ENCODE measurements at places on chromosomes 6 and 20.

GRCh38 chr6:110534731-110535492 lies 58.5 kb upstream of the SLC22A16 start:
- DNase-seq: no peak

DNA sequence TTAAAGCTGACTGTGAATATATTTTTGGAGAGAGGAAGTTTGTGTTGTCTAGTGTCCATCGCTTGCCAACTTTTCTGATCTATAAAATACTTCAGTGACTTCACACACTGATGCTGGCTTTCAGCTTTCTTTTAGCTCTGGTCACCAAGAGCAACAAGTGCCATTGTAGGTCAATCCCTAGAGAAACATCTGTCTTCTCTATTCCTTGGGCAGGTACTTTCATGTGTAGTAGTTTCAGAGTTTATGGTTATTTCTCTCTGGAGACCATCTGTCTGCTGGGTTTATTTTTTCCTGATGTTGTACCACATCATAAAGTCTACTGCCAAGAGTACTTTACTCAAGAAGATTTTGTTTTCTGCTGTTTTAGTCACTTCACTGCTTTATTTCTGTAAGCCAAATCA lies 249.9 kb downstream of the KHDC1L start:
- no peak for DNase-seq

GRCh38 chr6:39084506-39084905 lies 30.5 kb downstream of the SAYSD1 start:
- no peak for DNase-seq

- DNase-seq: no peak
These were observed 570.0 kb downstream of the TBC1D32 start for GRCh38 chr6:120764312-120764711.

- no peak for DNase-seq
These were observed 503.7 kb downstream of the KIF16B start for GRCh38 chr20:16069389-16070010.

DNA sequence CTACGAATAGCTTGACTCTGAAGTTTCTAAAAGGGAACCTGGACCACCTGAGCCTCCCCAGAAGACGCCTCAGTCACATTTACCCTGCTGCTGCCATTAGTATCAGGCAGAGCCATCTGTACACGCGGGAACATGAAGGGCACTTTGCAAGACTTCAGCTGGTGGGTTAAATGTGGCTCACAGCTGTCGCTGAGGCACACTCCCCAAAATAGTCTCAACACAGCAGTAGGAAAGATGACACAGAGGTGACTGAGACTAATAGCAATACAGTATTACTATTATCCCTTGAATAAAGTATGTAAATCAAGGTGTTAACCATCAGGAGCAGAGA lies 29.0 kb downstream of the PSMB1 start:
- no peak for DNase-seq

DNA sequence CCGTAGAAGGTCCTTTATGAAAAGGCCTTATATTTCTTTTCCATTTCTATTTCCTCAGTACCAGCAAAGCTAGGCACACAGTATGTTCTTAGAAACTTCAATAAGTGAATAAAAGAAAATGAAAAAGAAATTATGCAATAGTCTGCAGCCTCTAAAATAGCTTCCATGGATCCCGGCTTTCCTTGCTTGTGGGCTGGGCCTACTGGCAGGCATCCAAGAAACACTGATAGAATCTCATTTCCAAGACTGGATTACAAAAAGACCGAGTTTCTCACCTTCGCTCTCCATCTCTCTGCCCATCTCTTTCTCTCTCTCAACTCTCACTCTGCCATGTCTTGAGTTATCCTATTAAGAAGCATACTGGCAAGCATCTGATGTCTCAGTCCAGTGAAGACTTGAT lies 187.5 kb upstream of the FKBP1C start:
- DNase-seq: no peak

DNA sequence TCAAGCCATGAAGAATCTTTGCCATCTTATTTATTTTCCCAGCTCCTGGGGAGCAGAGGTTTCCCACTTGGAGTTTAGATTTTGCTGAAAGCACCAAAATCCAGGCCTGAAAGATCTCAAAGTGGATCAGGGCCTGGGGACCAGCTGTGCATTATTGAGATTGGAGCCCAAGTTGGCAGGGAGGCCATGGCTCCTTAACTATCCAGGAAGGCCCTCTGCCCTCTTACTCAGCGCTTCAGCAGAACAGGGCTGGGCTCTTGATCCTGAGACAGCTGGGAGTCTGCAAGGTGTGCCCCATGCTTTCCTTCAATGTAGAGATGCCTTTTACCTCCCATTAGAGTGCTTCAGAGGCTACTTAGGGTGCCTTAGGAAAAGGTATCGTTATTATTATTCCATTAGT lies 24.6 kb downstream of the FOXO3 start:
- no peak for DNase-seq

DNA sequence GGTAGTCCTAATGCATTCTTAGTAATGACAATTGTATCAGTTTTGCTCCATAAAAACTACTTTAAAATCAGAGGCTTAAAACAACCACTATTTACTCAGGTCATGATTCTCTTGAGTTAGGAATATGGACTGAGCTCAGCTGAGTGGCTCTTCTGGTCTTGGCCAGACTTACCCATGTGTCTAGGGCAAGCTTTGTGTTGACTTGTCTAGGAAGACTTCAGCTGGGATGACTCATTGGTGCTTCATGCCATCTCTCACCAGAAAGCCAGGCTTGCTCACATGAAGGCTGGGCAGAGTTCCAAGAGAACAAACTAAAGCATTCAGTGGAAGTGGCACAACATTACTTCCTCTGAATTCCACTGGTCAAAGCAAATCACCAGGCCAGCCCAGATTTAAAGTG lies 155.3 kb downstream of the DHX35 start:
- DNase-seq: no peak

DNA sequence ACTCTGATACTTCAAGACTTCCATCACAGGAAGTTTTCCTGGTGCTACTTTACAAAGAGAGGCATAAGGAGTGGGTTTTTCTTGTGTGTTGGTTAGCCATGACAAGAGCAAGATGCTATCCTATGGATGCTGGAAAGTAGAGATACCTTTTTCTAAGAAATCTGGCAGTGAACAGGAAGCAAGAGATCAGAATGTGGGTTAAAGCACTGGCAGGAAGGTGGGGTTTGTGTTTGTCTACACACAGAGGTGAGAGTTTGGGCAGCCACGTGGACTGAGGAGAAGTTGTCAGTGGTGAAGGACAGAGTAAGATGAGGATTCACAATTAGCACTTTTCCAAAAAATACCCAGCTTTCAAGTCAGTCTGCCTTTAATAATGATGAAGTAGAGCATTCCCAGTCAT lies 17.9 kb downstream of the SLC2A12 start:
- no peak for DNase-seq

DNA sequence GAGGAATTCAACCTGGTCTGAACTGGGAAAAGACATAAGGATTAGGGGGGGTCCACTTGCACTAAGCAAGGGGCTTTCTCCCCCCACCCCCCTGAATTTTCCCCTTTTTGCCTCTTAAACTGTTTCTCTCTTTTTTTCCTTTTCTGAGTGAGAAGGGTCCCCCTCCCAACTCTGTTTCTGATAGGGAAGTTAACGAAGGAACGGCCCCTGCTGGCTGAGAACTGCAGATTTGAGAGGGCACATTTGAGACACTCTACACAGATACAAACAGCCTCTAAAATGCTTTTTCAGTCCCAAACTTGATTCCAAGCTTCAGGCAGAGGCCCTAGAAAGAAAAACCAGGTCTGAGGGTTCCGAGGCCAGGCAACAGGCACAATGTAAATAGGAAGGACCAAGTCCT lies 91.7 kb downstream of the JARID2 start:
- DNase-seq: no peak

- DNase-seq: no peak
These were observed 1.6 kb downstream of the CLIC5 start for GRCh38 chr6:46014046-46014445.

DNA sequence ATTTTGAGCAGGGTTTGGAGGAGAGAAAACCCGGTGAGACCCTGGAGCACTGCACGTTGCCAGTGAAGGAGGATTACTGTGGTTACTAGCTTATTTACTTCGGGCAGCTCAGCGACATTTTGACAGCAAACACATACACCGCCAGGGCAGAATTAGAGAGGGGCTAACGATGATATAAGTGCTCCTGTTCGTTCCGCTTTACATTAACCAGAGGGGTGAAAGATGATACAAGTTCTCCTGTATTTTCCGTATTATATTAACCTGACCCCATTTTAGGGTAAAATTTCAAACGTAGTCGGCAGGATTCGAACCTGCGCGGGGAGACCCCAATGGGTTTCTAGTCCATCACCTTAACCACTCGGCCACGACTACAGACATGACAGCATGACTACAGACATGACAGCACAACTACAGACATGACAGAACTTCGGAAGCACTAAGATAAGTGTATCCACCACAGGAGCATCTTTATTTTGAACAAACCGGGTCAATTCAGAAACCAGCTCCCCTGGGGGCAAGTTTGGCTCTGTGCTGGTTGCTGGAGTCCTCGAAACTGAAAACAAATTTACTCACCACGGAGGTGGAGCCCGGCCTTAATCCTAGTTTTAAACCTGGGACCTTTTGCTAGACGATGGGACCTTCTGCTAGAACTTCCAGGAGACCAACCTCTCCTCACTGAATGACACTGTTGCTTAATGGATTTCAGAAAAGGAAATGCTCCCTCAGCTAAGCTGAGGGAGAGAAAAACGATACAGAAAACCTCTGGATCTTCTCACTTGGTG lies 80.4 kb upstream of the ZNF184 start:
- DNase-seq: no peak

- DNase-seq: no peak
These were observed 420.1 kb upstream of the SLC35B3 start for GRCh38 chr6:8855411-8855810.

- peak; percentile 9 for DNase-seq
These were observed 54.6 kb upstream of the POLR1H start for GRCh38 chr6:30006170-30007131.

DNA sequence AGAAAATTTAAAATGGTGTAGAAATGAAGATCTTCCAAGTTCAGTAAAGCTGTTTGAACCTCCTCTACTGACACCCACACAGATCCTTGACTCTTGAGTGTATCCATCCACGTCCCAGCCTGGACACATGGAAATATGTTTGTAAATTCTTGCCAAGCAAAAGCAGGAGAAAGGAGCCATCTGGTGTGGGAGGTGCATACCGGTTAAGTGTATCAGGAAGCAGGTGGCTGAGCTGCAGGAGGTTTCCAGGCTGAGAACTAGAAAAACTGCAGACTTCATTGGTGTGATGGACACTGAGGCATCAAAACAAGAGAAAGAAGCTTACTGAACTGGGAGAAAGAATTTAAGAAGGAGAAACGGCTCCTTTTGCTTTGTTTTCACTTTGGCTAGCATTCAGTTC lies 229.9 kb upstream of the GRIK2 start:
- DNase-seq: no peak

DNA sequence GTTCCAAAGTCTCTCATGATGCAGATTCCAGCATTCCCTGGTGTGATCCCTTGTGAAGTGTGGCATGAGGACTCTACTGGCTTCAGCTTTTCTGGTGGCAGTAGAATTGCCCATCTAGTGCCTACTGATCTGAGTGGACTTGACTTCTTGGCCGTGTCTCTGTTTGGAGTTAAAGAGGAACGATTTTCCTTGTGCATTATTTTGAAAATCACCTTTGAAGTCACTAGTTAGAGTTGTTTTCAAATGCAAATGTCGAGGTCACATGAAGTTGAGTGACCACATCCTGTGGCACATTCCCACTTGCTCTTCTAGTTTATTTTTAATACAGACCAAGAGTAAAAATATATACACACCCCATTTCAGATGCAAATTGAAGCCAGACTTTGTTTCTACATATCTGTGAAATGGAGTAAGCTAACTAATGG lies 270.7 kb upstream of the TAB2 start:
- DNase-seq: no peak

- DNase-seq: no peak
These were observed 81.6 kb downstream of the EPB41L2 start for GRCh38 chr6:130981409-130981808.

- no peak for DNase-seq
These were observed 103.0 kb downstream of the CDK19 start for GRCh38 chr6:110712238-110712637.

- no peak for DNase-seq
These were observed 7.5 kb downstream of the CAPN11 start for GRCh38 chr6:44166116-44166515.

GRCh38 chr6:68634726-68635411 lies at the start of gene ADGRB3:
Gene ADGRB3 (plus strand): TSS chr6:68635282. CDS start chr6:68638676, 3,394 bp downstream.
- DNase-seq: peak; percentile 10

- DNase-seq: no peak
These were observed 43.4 kb downstream of the LYRM4 start for GRCh38 chr6:5217356-5217755.

DNA sequence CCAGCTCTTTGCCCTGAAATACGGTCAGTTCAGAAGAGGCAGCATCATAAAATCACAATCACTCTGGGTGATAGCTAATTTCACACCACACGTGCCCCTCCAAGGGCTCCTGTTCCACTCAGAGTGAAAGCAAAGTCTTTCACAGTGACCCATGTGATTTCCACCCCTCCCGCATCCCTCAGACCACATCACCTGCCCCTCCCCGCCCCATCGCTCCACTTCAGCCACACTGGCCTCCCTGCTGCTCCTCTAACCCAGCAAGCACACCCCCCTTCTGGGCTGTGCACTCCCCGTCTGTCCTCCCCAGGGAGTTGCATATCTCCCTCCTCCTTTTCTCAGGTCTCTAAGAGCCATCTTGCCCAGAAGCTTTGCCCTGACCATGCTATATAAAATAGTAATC lies 74.5 kb downstream of the PSMG4 start:
- DNase-seq: no peak

- DNase-seq: no peak
These were observed 76.8 kb downstream of the FYN start for GRCh38 chr6:111796310-111796918.

- DNase-seq: no peak
These were observed 108.6 kb downstream of the OPN5 start for GRCh38 chr6:47890326-47890875.

DNA sequence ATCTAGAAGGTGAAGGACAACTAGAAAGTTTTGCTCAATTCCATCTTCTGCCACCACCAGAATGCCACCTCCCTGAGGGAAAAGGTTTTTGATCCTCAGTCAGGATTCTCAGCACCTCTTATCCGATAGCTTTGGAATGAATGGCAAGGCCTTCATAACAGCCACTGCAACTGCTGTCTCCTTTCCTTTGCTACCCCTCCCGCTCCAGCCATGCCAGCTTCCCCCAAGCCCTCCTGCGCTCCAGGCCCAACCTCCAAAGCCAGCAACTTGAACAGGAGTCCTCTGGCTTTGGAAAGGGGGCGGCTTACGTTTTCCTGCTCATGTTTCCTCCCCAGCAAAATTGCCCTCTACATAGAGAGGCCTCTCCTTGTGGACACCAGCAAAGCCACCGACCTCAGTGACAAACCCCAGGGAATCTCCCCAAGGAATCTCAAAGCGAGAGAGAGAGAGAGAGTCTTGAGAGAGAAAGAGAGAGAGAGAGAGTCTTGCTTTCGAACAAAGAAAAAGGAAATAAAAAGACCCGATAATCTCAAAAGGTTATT lies 420 bp upstream of the BTN2A1 start:
- no peak for DNase-seq

Measured in activated T-helper 9 cell treated with anti-CD3 and anti-CD28 coated beads, Interleukin-2, amount 50 U/mL, for 16 hours (primary cell).